ENCODE measurements at places on chromosomes 2 and 18.

DNA sequence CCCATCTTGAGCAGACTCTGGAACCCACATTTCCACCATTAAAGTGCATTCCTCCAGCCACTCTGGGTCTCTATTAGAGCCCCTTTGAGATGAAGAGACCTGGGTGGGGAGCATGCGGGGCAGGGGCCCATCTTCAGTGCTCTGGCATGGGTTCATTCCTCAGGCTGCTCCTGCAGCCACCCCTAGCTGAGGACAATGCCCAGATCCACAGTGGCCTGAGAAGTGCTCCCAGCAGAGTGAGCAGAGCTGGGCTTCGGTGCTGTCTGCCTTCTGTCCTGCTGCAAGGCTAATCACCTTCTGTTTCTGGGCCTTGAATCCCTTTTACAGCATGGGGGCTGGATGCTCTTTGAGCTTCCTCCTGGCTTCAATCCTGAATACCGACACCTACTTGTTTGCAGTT, 169.8 kb downstream of the TRIM43 start:
- no peak for DNase-seq

DNA sequence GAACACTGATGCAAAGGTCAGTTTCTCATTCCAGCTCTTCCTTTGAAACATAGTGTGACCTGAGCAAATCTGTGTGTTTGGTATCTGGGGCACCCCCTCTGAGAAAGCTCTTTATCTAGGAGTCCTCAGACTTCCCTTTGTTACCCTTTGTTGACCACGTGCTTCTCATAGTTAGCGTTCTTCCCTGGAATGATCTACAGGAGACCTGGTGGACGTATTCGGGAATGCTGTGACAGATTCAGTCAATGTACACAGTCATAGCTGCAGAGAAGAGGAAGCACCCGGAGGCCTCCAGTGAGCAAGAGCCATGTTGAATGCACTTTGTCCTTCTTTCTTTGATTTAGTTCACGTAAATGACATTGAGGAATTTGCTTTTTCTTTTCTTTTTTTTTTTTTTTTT, 10.7 kb upstream of the CHMP1B start:
- DNase-seq = no peak

GRCh38 chr2:169029341-169029740, 1.8 kb downstream of the ABCB11 start:
- no peak for DNase-seq

DNA sequence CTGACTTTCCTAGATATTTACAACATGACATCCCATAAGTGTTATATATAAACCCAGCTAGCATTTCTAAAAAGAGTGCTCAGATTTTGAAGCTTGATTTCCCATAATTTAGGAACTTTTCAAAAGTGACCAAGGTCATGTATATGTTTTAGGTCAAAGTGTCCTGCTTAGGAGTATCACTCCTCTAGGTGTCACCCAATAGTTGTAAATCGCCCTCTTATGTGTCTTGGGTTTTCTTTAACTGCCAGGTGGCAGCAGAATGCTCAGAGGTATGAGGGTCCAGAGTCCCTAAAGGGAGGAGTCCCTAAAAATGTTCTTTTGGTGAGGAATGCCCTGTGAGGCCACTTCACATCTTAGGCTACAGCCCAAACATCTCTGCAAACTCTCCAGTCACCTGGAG, 358.3 kb downstream of the CELF4 start:
- DNase-seq = no peak

DNA sequence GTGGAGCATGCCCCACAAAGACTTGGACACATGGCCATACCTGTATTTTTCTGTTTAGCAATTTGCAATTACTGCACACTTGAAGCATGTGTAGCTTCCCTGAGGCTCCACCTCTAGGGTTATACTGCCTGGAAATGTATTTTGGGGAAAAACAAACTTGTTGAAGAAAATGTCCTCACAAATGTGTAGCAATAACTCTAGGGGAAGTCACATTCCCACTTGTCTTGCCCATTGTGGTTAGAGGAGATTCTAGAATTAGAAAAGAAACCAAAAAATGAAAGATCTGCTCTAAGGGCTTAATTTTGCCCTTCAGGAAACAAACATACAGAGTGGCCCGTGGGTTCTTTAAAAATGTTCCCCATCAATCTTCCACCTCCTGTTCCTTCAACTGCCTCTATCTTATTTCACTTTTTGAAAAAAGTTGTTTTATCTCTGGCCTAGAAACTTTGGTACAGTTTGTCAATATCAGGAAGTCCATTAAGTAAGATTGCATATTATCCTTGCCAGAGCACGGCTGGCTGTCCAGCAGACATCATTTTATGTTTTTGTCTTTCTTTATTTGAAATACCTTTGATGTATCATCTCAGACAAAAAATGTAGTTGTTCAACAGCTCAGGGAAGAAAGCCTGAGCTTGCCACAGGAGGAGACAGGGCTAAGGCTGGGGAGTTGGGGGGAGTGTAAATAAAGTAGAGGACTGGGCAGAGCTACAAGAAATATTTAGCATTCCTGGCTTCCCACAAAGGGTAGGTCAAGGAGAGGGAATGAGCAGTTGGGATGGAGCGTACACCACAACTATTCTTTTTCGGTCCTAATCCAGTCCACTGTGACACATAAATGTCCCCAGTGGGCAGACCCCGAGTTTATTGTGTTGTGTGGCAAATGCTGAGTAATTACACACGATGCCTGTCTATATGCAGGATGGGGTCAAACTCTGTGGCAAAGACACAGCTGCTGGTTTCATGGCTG, 96.8 kb upstream of the CDC42EP3 start:
- DNase-seq = no peak

DNA sequence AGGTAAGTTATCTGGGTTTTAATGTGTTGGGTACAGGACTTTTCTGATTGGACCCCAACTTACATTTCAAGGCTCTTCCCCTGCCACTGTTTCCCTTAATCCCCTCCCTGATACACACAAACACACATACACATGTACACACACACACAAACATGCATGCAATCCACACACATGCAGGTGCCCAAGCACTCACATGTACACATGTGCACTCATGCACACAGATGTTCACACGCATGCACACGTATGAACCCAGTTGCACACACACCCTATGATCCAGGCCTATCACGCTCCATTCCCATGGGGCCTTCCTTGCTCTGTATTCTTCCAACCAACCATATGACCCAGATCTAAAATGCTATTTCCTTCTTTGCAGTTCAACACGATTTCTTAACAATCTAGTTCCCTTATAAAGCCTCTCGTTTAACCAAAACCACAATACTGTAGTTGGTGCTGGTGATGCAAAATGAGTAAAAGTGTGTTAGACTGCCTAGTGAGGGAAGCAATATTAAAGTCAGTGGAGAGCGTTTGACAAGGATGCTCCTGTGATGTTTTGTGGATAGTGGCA, 11.1 kb downstream of the SERPINB8 start:
- no peak for DNase-seq

DNA sequence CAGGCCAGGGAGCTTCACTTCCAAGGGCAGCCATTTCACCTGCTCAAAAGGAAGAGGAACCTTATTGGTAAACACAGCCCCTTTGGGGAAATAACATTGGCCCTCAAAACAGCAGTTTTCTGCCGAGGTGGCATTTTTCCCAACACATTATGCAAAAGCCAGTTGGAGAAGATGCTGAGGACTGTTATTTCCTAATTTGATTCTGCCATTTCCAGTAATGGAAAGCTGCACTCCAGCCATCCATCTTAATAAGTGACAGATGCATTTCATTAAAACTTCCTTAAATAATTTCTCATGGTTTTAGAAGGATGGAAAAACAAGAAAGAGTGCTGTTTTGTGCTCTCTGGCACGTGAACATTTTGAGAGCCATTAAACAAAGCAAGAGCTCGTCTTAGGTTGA, 55.9 kb upstream of the ALK start:
- no peak for DNase-seq

DNA sequence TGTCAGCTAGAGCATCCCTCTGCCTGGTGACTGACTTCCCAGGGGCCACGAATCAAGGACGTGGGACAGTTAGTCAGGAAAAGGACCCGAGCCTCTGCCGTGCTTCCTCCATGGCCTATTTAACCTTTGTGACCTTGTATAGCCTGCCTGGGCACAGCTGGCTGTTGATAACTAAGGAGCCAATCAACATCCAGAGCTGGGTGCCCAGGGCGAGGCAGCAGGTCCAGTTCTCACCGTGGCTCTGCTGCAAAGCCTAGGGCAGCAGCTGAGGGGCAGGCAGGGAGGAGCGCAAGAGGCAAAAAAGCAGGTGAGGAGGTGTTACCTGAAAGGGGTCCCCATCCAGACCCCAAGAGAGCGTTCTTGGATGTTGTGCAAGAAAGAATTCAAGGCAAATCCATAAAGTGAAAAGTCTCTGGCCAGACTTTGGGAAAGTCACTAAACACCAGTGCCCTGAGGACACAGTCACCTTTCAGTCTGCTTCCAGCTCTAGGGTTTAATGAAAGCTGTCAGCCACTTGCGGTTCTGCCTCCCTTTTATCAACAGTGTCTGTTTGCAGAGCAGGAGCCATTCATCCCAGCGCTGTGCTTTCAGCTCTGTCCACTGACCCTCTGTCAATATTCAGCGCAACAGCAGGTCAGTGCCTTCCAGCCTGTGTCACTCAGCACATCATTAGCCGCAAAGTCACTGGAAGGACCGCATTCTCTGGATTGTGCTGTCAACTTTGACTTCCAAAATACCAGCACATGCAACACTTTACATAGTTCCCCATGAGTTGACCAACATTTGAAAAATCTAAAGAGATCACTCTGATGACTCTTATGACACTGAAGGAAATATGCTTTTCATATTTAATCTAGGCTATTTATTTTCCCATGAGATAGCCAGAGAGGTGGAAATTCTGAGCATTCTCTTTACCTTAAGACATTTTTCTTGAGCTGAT, 38.6 kb upstream of the ASAP2 start:
- DNase-seq = no peak

GRCh38 chr2:162243294-162243693, at the start of gene FAP:
FAP (minus strand) TSS chr2:162243445; CDS start chr2:162243327, 118 bp downstream.
- no peak for DNase-seq

DNA sequence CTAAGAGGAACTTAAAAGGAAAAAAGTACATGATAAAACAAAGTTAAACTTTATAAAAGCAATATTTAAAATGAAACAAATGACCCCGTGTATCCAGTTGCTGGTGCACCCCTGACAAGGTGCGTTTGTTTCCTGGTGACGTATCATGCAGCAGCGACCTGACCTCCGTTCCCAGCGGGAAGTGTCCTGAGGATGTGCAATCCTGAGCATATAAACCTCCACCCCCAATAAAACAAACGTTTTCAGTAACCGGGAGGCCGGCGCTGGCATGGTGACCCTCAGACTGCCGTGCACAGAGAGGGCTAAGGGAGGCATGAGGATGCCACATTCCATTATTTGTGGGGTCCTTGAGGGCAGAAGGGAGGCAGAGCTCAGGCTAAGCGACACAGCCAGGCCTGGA, 14.8 kb downstream of the SLC66A2 start:
- no peak for DNase-seq

GRCh38 chr2:198322275-198322674, 517.9 kb downstream of the PLCL1 start:
- peak; percentile 5 for DNase-seq

DNA sequence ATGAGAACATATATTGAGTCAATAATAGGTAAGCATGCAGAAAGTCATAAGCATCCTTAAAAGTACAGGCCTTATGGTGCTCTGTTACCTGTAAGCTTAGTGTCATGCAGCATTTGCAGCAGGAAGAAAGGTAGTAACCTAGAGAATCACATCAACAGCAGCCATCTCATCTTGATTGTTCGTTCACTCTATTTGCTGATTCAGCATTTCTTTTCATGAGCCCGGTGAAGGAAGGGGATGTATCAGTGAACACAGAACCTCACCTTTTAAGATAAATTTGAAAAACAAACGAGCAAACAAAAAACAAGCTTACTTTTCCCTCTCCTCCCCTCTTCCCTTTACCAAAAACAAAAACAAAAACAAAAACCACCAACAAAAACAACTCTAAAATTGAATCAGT, 89.9 kb downstream of the MIB1 start:
- DNase-seq = no peak

GRCh38 chr2:191740759-191741158, 62.8 kb downstream of the NABP1 start:
- no peak for DNase-seq

DNA sequence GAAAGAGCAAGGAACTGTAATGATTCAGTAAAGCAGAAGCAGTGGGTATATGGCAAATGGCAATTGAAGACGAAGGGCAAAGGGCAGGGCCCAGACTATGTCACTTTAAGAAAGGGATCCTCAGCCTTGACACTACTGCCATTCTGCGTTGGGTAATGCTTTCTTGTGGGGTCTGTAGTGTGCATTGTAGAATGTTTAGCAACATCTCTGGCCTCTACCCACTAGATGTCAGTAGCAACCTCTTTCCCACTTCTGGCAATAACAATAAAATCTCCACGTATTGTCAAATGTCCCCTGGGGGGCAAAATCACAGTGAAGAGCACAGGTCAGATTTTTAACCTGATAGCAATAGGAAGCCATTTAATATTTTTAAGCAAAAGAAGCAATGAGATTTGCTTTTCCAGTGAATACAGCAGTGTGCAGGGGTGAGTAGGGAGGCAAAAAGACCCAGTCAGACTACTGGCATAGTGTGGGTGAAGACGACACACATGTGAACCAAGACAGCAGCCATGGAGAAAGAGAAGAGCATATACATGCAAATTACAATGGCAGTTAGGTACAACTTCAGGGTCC, 209.5 kb downstream of the DYM start:
- peak; percentile 39 for DNase-seq

DNA sequence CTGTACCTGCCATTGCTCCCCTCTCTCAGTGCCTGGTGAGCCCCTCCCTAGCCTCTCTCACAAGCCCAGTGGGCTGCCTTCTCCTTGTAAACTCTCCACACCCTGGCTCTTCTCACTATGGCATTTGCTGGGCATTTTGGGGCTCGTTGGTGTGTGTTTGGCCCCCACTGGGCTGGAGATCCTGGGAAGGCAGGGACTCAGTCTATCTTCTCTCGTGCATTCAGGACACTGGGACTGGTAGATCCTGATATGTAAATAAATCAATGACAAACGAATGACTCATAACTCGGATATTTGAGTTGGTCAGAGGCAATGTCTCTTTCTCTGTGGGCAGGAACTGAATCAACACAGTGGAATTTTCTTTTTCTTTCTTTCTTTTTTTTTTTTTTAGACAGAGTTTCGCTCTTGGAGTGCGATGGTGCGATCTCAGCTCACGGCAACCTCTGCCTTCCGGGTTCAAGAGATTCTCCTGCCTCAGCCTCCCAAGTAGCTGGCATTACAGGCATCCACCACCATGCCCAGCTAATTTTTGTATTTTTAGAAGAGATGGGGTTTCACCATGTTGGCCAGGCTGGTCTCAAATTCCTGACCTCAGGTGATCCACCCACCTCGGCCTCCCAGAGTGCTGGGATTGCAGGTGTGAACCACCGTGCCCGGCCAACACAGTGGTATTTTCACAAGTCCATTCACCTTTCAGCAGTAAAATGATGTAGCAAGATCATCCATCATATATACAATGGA, 144.6 kb upstream of the SPRED2 start:
- DNase-seq = no peak

All from cerebellar cortex (tissue), 1 donor.